Activated CD4-positive, alpha-beta T cell treated with anti-CD3 and anti-CD28 coated beads, Interleukin-2, amount 50 U/mL, for 1 hour (primary cell): ENCODE measurements at places on chromosomes 2 and 18.

- DNase-seq, result no peak
Measured at GRCh38 chr2:48069769-48070168, 163.5 kb upstream of the FBXO11 start.

GRCh38 chr2:63772061-63772460, 69.6 kb upstream of the UGP2 start:
- DNase-seq, result no peak

- no peak for DNase-seq
Measured at GRCh38 chr2:60661073-60661738, 94.9 kb upstream of the PAPOLG start.

DNA sequence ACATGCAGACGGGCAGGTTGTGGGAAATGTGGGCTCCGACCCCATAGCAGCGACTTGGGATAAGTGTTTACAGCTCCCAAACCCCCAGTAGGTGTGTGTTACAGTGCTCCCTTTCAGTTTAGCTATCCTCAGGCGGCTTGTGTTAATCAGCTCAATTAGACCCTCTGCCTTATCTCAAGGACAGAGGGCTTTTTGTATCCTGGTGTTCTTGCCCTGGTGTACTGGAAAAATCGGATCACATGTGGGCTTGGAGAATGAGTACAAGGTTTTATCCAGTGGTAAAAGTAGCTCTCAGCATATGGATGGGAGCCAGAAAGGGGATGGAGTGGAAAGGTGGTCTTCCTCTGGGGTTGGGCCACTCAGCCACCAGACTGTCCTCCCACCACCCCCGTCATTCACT, 264.7 kb upstream of the SYT4 start:
- DNase-seq, result no peak

- no peak for DNase-seq
Measured at GRCh38 chr2:165055082-165055851, 99.9 kb upstream of the SLC38A11 start.

GRCh38 chr2:137255990-137256389, 490.6 kb downstream of the THSD7B start:
- no peak for DNase-seq
